Panc1 (cell line): ENCODE measurements at places on chromosomes 11 and 22. TPM values are rescaled to one million over a fixed set of nuclear protein-coding genes. Genes with fewer than 3 reads are reported as not detected.

DNA sequence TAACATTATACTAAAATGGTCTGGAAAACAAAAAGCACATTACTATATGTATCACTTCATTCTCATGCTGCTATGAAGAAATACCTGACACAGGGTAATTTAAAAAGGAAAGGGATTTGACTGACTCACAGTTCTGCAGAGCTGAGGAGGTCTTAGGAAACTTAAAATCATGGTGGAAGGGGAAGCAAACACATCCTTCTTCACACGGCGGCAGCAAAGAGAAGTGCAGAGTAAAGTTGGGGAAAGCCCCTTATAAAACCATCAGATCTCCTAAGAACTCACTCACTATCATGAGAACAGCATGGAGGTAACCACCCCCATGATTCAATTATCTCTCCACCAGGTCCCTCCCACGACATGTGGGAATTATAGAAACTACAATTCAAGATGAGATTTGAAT, 60.0 kb downstream of the FAM181B start:
- no peaks in the 10 kb centered on the region for H3K27me3 ChIP-seq
- no peaks in the 10 kb centered on the region for H3K4me1 ChIP-seq
- no peak for DNase-seq
- no peaks in the 10 kb centered on the region for H3K36me3 ChIP-seq
- no peak overlapping the region for H3K27ac ChIP-seq
- no peak overlapping the region for H3K4me3 ChIP-seq

- no peak overlapping the region for H3K27ac ChIP-seq
- H3K4me3 ChIP-seq, result no peak overlapping the region
- H3K36me3 ChIP-seq, result no peaks in the 10 kb centered on the region; the same call in 1 of the 2 replicates
These were observed 21.4 kb upstream of the PISD start for GRCh38 chr22:31683181-31684105.

- no peaks in the 10 kb centered on the region for H3K36me3 ChIP-seq
- no peaks in the 10 kb centered on the region for H3K27me3 ChIP-seq
- DNase-seq, result no peak
- no peaks in the 10 kb centered on the region for H3K4me1 ChIP-seq
- H3K27ac ChIP-seq, result no peak overlapping the region
- H3K4me3 ChIP-seq, result no peak overlapping the region
These were observed 9.8 kb downstream of the SLC15A3 start for GRCh38 chr11:60942219-60942618.

DNA sequence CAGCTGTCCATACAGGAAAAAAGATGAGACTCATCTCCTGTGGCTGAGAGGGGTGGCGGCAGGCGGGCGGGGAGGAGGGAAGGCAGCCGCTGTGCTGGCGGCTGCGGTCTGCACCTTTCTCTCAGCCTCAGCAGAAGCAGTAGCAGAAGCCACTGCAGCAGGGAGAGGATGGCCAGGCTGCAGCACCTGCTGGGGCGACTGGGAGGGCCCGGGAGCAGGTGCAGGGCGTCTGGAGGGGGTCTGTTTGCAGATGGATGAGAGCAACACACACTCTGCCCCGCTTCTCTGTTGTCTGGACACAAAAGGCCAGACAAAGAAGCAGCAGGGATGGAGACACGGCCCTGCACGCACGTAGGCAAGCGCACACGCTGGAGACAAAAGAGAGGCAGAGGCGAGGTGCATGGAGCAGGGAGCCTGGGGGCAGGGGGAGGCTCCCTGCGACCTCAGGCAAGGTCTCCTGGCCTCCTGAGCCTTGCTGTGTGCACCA, 9.3 kb upstream of the MIAT start:
- H3K36me3 ChIP-seq, result no peaks in the 10 kb centered on the region
- H3K4me3 ChIP-seq, result no peak overlapping the region
- peaks cover 7% of the 10 kb centered on the region for H3K27me3 ChIP-seq
- no peak overlapping the region for H3K27ac ChIP-seq

DNA sequence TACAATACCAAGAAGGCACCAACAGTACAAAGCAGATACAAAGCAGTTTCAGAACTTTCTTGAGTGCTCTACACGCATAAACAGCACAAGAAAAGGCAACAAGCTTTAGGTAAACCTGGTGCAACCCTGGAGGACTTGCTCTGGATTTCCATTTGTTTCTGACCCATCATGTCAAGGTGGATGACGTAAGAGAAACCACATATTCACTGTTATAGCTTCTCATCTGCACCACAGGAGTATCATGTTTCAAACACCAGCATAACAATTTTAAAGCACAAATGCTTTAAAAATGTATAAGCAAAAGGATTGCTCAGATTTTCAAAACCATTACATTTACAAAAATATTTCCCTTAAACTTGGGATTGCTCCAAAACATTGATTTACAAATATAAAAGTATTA, 25.0 kb upstream of the YPEL1 start:
- H3K36me3 ChIP-seq, result no peaks in the 10 kb centered on the region; the same call in 1 of the 2 replicates
- no peak overlapping the region for H3K4me3 ChIP-seq
- H3K4me1 ChIP-seq, result no peaks in the 10 kb centered on the region
- no peak overlapping the region for H3K27ac ChIP-seq
- H3K27me3 ChIP-seq, result no peaks in the 10 kb centered on the region
- DNase-seq, result no peak

DNA sequence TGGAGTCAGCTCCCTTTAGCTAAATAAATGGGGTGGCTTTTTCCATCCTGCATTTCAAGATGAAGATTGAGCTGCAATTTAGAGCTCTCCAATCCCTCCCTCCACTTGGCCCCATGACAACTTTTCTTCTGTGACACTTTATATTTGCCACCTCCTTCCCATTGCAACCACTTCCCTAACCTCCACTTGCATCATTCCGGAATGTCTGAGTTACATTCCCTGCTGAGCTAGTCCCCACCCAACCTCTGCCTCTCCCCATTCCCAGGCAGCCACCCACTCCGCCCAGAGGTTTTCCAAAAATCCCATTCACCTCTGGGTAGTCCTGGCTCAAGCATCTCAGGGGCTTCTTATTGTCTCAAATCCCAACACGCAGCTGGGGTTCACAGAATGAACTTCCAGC, 24.7 kb downstream of the PC start:
- no peaks in the 10 kb centered on the region for H3K27me3 ChIP-seq
- DNase-seq, result no peak
- no peaks in the 10 kb centered on the region for H3K4me1 ChIP-seq
- H3K4me3 ChIP-seq, result no peak overlapping the region

DNA sequence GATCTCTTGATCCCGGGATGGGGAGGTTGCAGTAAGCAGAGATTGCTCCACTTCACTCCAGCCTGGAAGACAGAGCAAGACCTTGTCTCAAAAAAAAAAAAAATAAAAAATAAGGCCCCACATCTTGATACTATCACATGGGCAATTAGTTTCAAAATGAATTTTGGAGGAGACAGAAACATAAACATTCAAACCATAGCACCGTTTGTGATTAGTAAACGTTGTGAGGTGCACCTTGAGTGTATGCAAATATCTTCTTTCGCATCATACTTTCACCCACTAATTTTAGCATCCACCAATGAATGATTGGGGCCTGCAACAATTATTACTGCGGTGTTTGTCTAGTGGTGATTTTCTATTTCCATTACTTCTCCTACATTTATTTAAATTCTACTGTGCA, 11.0 kb upstream of the SPDYC start:
- H3K36me3 ChIP-seq, result no peaks in the 10 kb centered on the region
- no peak overlapping the region for H3K4me3 ChIP-seq
- H3K4me1 ChIP-seq, result no peaks in the 10 kb centered on the region
- no peak overlapping the region for H3K27ac ChIP-seq

DNA sequence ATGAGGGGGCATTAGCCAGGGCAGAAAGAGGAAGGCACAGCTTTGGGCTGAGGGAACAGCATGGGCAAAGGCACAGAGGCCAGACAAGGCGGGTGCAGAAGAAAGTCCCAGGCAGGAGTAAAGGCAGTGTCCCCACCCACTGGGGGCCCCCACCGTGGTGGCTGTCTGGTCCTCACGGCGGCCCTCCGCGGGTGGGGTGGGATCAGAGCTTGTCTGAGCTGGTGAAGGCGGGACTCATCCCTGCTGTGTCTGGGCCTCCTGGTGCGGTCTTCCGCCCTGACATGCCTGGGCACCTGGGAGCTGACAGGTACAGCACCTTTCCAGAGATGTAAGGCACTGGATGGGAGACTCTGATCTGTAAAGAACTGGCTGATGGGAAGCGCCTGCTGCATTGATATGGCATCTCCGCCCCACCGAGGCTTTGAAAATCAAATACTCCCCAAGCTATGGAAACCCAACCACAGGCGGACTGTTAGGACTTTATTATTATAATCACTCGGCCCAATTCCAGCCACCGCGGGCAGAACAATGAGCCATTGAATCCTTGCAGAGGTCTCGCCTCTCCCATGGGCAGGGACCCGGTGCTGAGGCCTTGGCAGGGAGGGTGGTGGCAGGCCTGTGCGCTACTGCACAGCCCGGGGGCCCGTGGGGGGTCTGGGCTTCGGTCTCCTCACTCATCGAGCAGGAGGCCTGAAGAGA, 14.2 kb upstream of the GNB1L start:
- H3K27ac ChIP-seq, result peak overlapping the region; percentile 44; the same call in 1 of the 2 replicates
- H3K36me3 ChIP-seq, result no peaks in the 10 kb centered on the region
- H3K27me3 ChIP-seq, result no peaks in the 10 kb centered on the region
- no peak overlapping the region for H3K4me3 ChIP-seq
- peaks cover 13% of the 10 kb centered on the region for H3K4me1 ChIP-seq
- DNase-seq, result no peak

DNA sequence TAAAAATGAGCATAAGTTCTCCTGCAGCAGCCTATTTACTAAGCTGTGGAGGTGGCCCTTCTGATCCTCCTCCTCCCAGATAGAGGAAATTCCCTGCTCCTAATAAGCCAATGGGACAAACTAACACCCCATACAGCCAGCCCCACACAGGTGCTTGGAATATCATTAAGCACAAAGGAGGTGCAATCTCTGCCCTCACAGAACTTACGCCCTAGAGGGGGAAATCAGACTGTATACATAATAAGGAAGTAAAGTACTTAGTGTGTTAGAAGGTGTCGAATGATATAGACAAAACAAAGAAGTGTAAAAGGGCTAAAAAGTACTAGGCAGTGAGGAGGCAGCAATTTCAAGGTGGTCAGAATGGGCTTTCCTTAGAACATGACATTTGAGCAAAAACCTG, 5.8 kb downstream of the MS4A12 start:
- no peaks in the 10 kb centered on the region for H3K36me3 ChIP-seq
- H3K27ac ChIP-seq, result no peak overlapping the region
- peaks cover 2% of the 10 kb centered on the region; the same call in 1 of the 2 replicates for H3K27me3 ChIP-seq

The STX5 gene
- 31.4 TPM for total RNA-seq

The SCO2 gene
- 14.2 TPM for total RNA-seq

The TEX54 gene
- not detected for total RNA-seq

The TTC9C gene
- 39.4 TPM for total RNA-seq
